ENCODE measurements at places on chromosomes 16 and 17. TPM values are rescaled to one million over a fixed set of nuclear protein-coding genes. Genes with fewer than 3 reads are reported as not detected.

The CDH3 gene
- total RNA-seq: 94.1 TPM

The CCL15 gene
- total RNA-seq: 0.68 TPM

The TMEM88 gene
- 1.7 TPM for total RNA-seq

The TRAP1 gene
- total RNA-seq: 131 TPM

The CLEC19A gene
- total RNA-seq: not detected

The CDH13 gene
- total RNA-seq: 8.4 TPM

The KREMEN2 gene
- total RNA-seq: 1.3 TPM

The KIF19 gene
- 0.16 TPM for total RNA-seq

The CCL13 gene
- 0.24 TPM for total RNA-seq

The DCXR gene
- 138 TPM for total RNA-seq

The PHKB gene
- 47.9 TPM for total RNA-seq

The CACNA1H gene
- 1.1 TPM for total RNA-seq

The KRT20 gene
- 0.20 TPM for total RNA-seq

The TBC1D3E gene
- not detected for total RNA-seq

The OTOP3 gene
- total RNA-seq: 14.7 TPM

The ITGAD gene
- not detected for total RNA-seq

The RHBDL3 gene
- total RNA-seq: 0.08 TPM

The TBC1D3 gene
- total RNA-seq: not detected

The ATP6V0D1 gene
- total RNA-seq: 80.9 TPM

The SDR42E2 gene
- total RNA-seq: not detected

The MYH11 gene
- total RNA-seq: 21.6 TPM

The CA5A gene
- not detected for total RNA-seq

The NOXO1 gene
- total RNA-seq: 4.6 TPM
